NCI-H2107 (cell line): ENCODE measurements at places on chromosomes 3 and 15.

DNA sequence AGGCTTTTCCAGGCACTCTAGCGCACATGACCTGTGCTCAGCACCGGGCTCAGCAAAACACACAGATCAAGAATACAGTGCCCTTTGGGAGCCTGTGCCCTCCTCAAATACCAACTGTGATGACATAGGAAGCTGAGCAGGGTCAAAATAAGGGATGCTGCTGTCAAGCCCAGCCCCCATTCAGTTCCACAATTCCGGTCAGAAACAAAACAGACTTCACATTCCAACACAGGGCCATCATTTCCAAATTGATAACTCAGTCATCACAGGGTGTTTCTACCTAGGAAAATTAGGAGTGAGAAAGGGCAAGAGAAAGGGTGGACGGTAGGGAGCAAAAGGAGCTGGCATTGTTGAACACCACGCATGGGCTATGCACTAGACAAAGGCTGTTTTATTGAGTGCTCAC is 158.4 kb upstream of the CCDC54 start:
- no peak for DNase-seq

- DNase-seq: no peak
Observed at GRCh38 chr15:81311752-81312464, 12.0 kb downstream of the STARD5 start.

DNA sequence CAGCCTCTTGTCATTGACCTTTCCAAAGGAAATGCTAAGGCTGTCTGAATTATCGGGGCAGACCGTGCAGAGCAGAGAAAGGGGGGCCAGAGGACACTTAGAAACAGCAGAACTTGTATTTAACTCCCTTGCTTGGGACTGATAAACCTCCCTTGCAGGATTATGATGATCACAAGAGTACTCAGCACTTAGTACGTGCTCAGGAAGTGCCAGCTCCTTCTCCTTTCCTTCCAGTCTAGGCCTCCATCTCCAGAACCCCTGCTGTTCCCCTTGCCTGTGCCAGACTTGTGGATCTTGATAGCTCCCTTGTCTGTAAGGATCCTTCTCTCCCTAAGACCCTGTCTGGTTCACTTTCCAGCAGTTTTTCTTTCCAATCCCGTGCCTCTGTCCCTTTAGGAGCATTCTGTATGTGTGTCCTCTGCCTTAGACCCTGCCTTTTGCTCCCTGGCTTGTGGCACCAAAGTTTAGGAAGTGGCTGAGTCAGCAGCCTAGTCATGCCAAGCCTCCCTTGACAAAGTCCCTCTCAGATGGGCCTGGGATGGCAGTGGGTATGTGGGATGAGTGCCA is 747 bp downstream of the SORD start:
- DNase-seq: no peak

- no peak for DNase-seq
Observed at GRCh38 chr15:69070396-69070795, 55.9 kb downstream of the NOX5 start.

DNA sequence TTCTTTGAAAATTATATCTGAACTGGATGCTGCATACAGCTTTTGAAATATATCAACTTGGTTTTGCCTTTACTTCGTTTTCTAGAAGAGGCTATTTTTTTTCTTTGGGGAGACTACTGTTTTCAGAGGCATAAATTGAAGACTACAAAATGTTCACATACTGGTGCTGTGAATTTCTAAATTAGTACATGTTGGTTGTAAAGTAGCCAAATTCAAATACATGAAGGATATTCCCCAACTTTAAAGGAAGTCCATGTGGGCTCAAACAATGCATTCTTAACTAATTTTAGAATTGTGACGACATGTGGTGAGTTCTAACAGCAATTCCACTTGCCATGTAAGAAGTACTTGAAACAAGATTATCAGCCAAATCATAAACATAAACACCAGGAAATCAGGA is 295.7 kb downstream of the TUSC7 start:
- DNase-seq: no peak

- no peak for DNase-seq
Observed at GRCh38 chr3:56145410-56145809, 322.9 kb downstream of the ERC2 start.

- DNase-seq: no peak
Observed at GRCh38 chr3:15319575-15319974, 12.8 kb downstream of the SH3BP5 start.

- DNase-seq: no peak
Observed at GRCh38 chr3:9730657-9731205, 804 bp upstream of the BRPF1 start.

DNA sequence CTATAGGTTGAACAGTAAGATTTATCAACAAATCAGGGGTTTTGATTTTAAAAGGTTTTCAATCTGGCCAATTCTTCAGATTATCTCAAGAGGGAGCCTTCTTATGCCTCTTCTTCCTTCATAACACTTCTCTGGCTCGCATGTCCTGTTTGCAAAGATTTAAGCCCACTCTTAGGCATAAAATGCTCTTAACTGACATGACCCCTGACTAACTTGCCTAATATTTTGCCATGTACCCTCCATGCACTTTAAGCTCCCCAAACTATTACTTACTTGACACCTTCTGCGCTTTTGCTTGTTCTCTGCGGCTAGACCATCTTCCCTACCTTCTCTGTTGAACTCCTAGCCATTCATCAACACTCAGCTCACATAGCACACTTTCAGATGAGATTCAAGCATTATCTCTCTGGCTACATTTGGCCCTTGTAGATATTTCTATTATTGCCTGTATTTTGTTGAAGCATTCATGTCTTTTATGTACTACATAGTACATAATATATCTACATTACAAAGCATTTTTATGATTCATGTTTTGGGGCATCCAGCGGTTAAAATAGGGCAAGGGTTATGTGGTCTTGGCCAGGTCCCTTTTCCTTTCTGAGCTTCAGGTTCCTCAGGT is 1.0 kb upstream of the ARIH1 start:
- no peak for DNase-seq

GRCh38 chr3:48555949-48556795 is 431 bp downstream of the PFKFB4 start:
- DNase-seq: no peak

- no peak for DNase-seq
Observed at GRCh38 chr3:58101499-58102389, 93.5 kb downstream of the FLNB start.
